ENCODE measurements at places on chromosomes 3 and 15.
A peak's percentile ranks its signal among the peaks of the same experiment; 100 is the strongest.

GRCh38 chr3:134353171-134353825 is 20.9 kb downstream of the AMOTL2 start:
- no peak overlapping the region for H3K4me3 ChIP-seq
- no peaks in the 10 kb centered on the region for H3K27me3 ChIP-seq
- DNase-seq = no peak
- no peaks in the 10 kb centered on the region for H3K4me1 ChIP-seq
- H3K27ac ChIP-seq = no peak overlapping the region
- H3K36me3 ChIP-seq = no peaks in the 10 kb centered on the region

DNA sequence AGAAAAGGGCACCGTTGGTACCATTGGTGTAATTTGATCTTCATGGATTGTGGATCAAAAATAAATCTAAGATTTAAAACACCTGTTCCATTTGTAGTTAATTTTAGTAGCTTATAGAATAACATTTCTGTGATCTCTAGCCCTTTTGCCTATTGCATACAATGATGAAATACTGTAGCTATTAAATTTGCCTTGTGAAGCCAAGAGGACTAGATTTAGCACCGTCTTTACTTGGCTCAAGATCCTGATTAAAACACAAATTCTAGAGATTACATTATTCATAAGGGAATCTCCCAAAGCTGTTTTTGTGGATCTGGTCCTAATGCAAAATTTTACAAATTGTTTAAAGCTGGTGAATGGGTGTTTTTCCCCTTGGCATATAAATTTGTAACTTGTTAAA is 8.2 kb downstream of the TBC1D23 start:
- no peaks in the 10 kb centered on the region for H3K36me3 ChIP-seq
- no peak overlapping the region for H3K27ac ChIP-seq
- peaks cover 1% of the 10 kb centered on the region for H3K4me1 ChIP-seq
- no peak overlapping the region for H3K4me3 ChIP-seq
- no peaks in the 10 kb centered on the region for H3K27me3 ChIP-seq

DNA sequence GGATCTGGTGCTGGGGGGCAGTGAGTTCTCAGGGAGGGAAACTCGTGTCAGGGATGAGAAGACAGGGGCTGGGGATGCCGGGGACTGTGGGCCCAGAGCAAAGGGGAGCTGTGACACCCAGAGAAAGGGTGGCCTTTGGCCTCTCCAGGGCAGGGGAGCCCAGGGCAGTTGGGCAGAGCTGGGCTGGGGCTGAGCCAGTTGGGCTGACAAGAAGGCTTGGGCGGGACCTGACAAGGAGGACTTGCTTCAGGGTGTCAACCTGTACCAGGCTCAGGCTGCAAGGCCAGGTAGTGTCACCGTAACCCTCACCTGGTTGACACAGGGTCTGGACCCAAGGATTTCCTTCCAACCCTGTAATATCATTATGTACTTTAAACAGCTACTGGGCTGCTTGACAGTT is 13.2 kb upstream of the ANPEP start:
- H3K27me3 ChIP-seq = no peaks in the 10 kb centered on the region
- H3K27ac ChIP-seq = no peak overlapping the region
- DNase-seq = no peak

DNA sequence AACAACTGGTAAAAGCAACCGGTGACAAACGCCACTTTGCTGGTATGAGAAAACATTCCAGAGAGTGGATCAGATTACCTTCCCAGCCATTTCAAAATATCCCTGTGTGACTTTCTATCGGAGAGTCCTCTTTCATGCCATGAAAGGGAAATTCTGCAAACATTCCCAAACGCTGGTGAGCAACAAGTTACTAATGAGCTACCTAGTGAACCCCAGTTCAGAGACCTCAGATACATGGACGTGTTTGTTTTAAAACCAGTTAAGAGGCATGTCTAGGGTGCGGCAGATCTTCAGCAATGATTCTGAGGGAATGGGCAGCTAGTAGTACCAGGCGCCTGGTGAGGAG is 418.2 kb upstream of the NR2F2 start:
- no peaks in the 10 kb centered on the region for H3K4me1 ChIP-seq
- H3K27ac ChIP-seq = no peak overlapping the region
- DNase-seq = no peak
- no peaks in the 10 kb centered on the region for H3K27me3 ChIP-seq
- H3K4me3 ChIP-seq = no peak overlapping the region

DNA sequence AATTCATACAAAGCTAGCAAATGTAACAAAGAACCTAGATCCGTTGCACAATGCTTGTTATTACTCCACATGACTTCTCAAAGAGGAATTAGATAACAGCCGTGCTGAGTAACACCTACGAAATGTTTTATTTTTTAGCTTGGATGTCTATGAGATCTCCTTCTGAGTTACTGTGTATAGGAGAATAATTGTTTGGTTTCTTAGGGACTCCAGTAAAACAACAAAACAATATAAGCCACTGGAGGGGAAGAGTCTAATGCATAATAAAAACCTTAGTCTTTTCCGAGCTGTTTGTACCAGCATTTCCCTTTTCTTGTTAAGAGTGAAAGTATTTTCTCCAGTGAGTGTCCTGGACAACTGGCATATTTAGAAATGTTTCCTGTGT is 15.6 kb downstream of the SNAP23 start:
- H3K36me3 ChIP-seq = peaks cover 7% of the 10 kb centered on the region
- no peak overlapping the region for H3K27ac ChIP-seq
- DNase-seq = no peak

GRCh38 chr15:78481917-78482316 is 25.5 kb upstream of the HYKK start:
- no peak for DNase-seq
- H3K36me3 ChIP-seq = peaks cover 34% of the 10 kb centered on the region
- no peak overlapping the region for H3K27ac ChIP-seq
- no peak overlapping the region for H3K4me3 ChIP-seq
- no peaks in the 10 kb centered on the region for H3K27me3 ChIP-seq
- H3K4me1 ChIP-seq = no peaks in the 10 kb centered on the region

- no peak for DNase-seq
- H3K36me3 ChIP-seq = no peaks in the 10 kb centered on the region
- H3K4me1 ChIP-seq = no peaks in the 10 kb centered on the region
- H3K27ac ChIP-seq = no peak overlapping the region
- H3K4me3 ChIP-seq = no peak overlapping the region
Observed at GRCh38 chr3:49566312-49566711, 12.0 kb downstream of the BSN start.

DNA sequence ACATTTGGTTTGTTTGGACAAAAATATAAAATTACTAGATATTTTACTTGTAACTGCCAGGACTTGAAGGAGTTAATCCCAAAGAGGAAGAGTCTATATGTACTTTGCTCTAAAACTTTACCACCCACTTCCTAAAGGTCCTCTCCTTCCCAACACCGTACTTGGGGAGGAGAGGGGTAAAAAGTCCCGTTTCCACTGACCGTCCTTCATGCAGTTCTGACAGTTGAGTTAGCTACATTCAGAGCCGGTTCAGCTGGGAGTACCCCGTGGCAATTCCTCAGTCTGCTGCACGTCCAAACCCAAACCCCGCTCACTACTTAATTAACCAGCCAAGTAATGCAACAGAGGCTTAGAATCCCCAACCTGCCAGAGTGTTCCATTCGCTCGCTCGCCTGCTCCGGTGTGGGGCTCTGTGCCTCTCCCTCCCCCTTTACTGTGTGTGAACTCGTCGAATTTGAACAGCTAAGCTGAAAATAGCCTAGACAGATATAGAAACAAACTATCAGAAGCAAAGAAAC is 519.7 kb downstream of the FOXP1 start:
- DNase-seq = no peak
- peaks cover 78% of the 10 kb centered on the region for H3K4me1 ChIP-seq
- H3K4me3 ChIP-seq = peak overlapping the region; percentile 95
- H3K27ac ChIP-seq = peak overlapping the region; percentile 82

- no peak overlapping the region for H3K4me3 ChIP-seq
- H3K27me3 ChIP-seq = no peaks in the 10 kb centered on the region
- H3K4me1 ChIP-seq = no peaks in the 10 kb centered on the region
- no peaks in the 10 kb centered on the region for H3K36me3 ChIP-seq
Observed at GRCh38 chr3:183188895-183189462, 26.4 kb upstream of the LAMP3 start.

GRCh38 chr3:6717026-6717943 is 143.6 kb upstream of the GRM7 start:
- H3K36me3 ChIP-seq = no peaks in the 10 kb centered on the region
- no peaks in the 10 kb centered on the region for H3K27me3 ChIP-seq
- no peak overlapping the region for H3K27ac ChIP-seq
- DNase-seq = no peak

DNA sequence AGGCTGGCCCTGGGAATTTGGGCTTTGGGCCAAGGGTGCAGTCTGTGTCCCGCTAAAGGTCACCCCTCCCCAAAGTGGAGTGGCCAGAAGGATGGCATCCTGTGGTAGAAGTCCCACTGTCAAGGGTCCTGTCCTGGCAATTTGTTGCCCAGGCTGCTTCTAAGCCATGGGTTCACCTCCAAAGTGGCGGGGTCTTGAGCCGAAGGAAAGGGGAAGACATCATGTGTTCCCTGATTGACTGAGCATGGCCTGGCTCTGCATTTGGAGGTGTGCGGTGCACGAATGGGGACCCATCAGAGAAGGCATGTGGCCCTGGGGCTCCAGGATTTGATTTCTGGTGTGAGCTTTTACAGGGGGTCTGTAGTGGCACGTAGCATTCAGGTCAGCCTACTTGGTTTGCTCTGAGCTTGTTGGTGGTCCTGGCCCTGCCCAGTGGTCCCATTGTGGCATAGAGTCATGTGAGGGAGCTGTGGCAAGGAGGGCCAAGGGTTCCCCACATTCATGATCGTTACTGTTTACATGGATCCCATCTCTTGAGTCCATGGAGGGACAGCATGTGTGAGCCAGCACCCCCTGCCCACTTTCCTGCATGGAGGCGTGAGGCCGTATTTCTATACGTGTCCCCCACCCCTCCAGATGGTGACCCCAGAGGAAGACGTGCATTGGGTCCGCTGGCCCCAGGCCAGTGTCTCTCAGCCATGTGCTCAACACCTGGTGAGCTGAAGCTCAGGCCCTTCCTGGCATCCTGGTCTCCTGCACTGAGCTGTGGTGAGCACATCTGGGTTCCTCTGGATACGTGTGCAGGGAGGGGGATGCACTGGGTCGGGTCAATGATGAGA is 225.1 kb downstream of the SNRPN start:
- H3K27me3 ChIP-seq = no peaks in the 10 kb centered on the region
- H3K4me3 ChIP-seq = no peak overlapping the region
- no peaks in the 10 kb centered on the region for H3K36me3 ChIP-seq
- H3K4me1 ChIP-seq = no peaks in the 10 kb centered on the region

GRCh38 chr3:64260431-64260830 is 35.2 kb upstream of the PRICKLE2 start:
- no peaks in the 10 kb centered on the region for H3K4me1 ChIP-seq
- H3K27ac ChIP-seq = no peak overlapping the region
- H3K27me3 ChIP-seq = no peaks in the 10 kb centered on the region
- H3K36me3 ChIP-seq = no peaks in the 10 kb centered on the region

GRCh38 chr3:25856902-25857518 is 67.1 kb downstream of the OXSM start:
- peak; percentile 21 for DNase-seq
- H3K27me3 ChIP-seq = no peaks in the 10 kb centered on the region

DNA sequence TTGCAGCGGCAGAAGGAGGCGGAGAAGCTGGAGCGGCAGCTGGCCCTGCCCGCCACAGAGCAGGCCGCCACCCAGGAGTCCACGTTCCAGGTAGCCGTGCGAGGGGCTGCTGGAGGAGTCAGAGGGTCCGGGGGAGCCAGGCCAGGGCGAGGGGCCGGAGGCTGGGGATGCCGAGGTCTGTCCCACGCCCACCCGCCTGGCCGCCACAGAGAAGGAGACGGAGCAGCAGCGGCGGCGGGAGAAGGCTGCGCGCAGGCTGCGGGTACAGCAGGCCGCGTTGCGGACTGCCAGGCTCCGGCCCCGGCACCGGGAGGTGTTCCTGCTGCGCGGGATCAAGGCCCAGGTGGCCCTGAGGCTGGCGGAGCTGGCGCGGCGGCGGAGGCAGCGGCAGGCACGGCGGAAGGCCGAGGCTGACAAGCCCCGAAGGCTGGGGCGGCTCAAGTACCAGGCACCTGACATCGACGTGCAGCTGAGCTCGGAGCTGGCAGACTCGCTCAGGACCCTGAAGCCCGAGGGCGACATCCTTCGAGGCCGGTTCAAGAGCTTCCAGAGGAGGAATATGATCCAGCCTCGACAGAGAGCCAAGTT is 625.0 kb downstream of the MCTP2 start:
- no peak for DNase-seq
- no peaks in the 10 kb centered on the region for H3K27me3 ChIP-seq
- H3K4me3 ChIP-seq = no peak overlapping the region
- peak overlapping the region; percentile 17 for H3K27ac ChIP-seq
